ENCODE measurements at places on chromosomes 1 and 21.

DNA sequence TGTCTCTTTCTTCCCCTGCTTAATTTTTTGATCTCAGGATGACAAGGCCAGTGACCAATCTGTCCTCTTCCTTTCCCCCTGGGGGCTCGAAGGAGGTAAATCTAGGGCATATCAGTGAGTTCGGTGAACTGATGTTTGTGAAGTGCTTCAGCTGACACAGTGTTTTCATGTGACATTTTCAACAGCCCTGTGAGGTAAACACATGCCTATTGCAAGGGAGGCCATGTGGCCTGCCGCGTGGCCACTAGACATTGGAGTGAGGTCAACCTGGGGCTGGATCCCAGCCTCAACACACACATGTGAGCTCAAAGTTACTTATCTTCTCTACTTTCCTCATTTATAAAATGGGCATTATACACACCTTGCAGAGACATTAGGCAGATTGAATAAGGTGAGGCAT is 126.3 kb downstream of the PLPP3 start:
- no peak for DNase-seq

- DNase-seq = no peak
These were observed 344.2 kb downstream of the OLFM3 start for GRCh38 chr1:101652484-101652883.

DNA sequence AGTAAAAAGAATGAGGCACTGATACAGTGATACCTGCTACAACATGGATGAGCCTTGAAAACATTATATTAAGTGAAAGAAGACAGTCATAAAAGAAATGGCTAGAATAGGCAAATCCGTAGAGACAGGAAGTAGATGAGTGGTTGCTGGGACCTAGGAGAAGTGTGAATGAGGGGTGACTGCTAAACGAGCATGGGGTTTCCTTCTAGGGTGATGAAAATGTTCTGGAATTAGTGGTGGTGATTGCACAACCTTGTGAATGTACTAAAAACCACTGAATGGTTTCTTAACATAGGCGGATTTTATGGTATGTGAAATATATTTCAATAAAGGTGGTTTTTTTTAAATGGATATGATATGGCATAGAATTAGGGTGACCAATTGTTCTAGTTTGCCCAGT is 12.6 kb upstream of the SERINC2 start:
- no peak for DNase-seq

DNA sequence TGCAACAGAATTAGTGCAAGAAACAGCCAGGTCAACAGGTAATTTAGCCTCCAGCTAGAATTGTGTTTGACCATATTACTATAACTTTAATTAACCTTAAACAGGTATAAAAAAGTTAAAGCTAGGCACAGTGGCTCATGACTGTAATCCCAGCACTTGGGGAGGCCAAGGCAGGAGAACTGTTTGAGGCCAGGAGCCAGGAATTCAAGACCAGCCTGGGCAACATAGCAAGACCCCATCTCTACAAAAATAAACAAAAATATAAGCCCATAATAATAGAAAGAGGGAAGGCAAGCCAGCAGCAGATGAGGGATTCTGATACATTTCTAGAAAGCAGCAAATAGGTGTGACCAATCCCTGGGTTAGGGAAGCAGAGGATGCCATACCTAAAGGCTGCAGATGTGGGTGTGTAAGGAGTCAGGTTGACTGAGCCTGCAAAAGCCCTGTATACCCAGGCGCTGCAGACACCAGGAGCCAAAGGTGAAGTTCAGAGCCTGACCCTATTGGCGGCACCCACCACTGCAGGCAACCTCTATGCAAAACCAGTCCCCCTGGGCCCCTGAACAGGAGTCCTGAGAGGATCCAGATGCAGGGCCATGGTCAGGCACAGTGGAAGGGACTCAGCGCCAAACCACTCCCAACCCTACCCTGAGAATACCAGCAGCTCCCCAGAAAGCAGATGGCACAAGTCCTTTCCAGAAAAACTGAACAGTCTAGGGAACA is 19.3 kb upstream of the LSS start:
- no peak for DNase-seq

- no peak for DNase-seq
These were observed 114.1 kb upstream of the CD34 start for GRCh38 chr1:208025031-208025430.

GRCh38 chr21:39052718-39053117 is 130.5 kb downstream of the PSMG1 start:
- no peak for DNase-seq

DNA sequence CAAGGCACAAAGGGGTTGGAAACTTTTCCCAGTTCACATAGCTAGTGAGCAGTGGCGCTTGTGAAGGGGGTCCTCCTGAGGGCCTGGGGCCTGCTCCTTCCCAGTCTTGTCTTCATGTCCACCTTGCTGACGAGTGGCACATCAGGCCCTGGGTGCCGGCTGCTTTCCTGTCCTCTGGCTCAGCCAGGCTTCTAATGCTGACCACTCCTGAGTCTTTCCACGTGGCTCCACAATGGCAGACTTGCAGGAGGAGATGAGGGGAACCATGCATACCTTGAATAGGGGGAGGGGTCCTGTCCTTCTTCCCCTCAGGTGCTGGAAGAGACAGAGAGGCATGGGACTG is 38.7 kb downstream of the MAPKAPK2 start:
- DNase-seq = no peak

- DNase-seq = no peak
These were observed 13.0 kb downstream of the CAPN8 start for GRCh38 chr1:223652436-223652941.

DNA sequence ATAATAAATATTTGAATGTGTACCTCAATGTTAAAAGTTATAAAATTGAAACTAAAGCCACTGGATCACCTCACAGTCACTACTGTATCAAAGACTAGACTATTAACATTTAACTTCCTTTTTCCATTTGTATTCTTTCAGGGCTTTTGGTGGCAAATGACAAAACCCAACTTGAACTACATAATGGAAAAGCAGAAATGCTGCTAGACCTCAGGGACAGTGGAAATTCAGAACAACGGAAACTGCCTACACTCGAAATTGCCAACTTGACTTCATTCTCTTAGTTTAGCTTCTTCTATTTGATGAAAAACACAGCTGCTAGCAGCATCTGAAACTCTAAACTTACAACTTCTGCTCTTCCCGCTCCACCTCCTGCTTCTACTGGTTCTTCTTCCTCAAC is 34.9 kb upstream of the NTNG1 start:
- DNase-seq = no peak

DNA sequence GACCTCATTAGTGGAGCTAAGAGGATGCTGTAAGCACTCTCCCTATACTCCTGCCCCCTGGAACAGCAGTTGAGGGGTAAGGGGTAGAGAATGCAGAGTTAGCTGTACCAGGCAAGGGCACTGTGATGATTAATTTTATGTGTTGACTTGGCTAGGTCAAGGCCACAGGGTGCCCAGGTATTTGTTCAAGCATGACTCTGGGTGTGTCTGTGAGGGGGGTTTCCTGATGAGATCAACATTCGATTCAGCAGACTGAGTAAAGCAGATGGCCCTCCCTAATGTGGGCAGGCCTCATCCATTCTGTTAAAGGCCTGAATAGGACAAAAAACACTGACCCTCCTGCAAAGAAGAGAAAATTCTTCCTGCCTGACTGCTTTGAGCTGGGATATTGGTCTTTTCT is 110.8 kb downstream of the KCND3 start:
- DNase-seq = no peak

GRCh38 chr1:58325866-58326265 is 220.7 kb downstream of the OMA1 start:
- DNase-seq = no peak

DNA sequence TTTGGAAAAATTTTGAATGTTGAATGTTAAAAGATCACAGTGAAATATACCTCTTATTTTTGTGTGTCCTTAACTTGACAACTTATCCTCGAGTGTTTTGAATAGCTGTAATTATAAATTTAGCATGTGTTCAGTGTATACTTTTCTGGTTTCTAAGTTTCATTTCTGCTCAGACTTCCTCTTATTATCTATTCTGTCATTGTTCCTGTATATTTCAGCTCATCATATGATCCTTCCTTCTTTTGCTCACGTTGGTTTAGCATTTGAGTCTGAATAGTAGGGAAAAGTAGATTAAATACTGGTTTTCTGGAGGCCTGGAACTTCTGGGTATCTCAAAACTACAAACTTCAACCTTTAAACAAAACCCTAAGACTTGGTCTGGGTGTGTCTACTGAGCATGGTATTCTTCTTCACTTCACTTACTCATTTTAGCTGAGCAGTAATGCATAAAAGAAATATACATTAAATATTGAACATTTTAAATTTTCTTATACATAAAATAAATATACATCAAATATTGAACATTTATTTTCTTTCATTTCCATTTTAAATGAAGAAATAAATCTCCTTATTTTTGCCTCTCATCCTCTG is 3.3 kb upstream of the ATP6V1G3 start:
- DNase-seq = no peak

- no peak for DNase-seq
These were observed 8.9 kb downstream of the DISP1 start for GRCh38 chr1:222823695-222824094.

DNA sequence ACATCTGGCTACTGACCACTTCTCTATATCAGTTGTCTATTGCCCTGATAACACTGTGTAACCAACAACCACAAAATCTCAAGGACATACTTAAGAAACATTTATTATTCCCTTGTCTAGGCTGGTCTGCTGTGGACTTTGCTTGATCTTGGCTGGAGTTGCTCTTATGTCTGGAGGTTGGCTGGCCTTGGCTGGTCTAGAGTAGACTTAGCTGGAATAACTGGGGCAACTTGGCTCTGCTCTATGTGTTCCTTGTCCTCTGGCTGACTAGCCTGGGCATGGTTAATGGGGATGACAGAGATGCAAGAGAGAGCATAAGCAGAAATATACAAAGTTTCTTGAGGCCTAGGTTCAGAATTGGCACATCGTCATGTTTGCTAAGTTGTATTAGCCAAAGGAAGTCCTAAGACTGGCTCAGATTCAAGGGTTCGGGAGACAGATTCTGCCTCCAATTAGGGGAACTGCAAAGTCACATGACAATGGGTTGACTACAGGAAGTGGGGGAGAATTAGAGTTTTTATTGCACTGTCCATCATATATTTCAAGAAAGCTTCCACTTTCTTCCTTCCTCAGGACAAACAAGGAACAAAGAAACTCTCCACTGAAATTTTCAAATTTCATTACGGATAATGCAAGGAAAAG is 61.4 kb upstream of the HMCN1 start:
- DNase-seq = no peak

GRCh38 chr21:35635261-35635660 is 425.1 kb downstream of the SETD4 start:
- DNase-seq = no peak

- no peak for DNase-seq
These were observed 55.5 kb upstream of the RGS5 start for GRCh38 chr1:163258181-163258580.

- DNase-seq = no peak
These were observed 193.6 kb downstream of the VAV3 start for GRCh38 chr1:107771377-107771776.

DNA sequence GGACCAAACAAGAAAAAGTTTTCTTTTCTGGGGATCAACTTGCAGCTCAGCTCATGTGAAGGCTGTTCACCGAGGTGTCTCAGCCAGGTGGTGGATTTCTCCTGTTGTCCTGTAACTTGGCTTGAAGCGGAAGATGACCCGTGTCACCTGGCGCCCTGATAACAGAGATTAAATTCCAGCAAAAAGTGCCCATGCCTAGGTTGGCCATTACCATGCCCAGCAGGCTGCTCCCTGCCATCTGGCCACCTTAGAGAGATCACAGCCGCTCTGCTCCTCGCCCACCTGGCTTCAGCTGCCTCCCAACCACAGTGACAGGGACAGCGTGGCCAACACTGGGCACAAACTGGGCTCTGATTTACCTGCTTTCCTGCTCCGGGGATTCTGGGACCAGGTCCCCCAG is 149.5 kb downstream of the ZBTB18 start:
- DNase-seq = no peak

GRCh38 chr1:41795205-41795762 is 123.4 kb downstream of the HIVEP3 start:
- DNase-seq = no peak

- DNase-seq = no peak
These were observed 22.3 kb upstream of the C1orf105 start for GRCh38 chr1:172398193-172398592.

- no peak for DNase-seq
These were observed 21.4 kb upstream of the CLCA1 start for GRCh38 chr1:86447198-86447790.

GRCh38 chr1:167095368-167095767 is 1.5 kb downstream of the STYXL2 start:
- DNase-seq = no peak

- no peak for DNase-seq
These were observed 48.0 kb upstream of the KCNE1 start for GRCh38 chr21:34560021-34560420.

DNA sequence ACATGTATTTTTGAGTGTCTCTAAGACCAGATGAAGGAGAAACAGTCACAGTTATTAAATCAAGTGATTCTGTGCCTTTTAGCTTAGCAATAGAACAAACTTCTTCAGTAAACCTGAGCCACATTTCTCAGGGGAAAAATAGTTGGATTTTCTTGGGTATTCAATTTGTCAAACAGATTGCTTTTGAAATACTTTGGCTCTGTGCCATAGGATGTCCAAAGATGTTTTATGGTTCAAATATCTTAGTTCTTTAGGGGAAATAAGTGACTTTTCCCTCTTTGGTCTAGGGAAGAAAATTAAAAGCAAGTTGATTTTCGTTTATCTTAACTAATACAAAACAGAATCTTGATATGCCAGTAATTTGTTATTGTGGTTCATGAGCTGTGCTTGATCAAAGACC is 125.9 kb downstream of the ATP5PO start:
- DNase-seq = no peak

- DNase-seq = peak; percentile 48
These were observed 141.1 kb upstream of the IRF2BP2 start for GRCh38 chr1:234750922-234751627.

GRCh38 chr1:210920716-210921694 is 212.9 kb downstream of the KCNH1 start:
- DNase-seq = no peak

- DNase-seq = no peak
These were observed 1.9 kb upstream of the DCAF6 start for GRCh38 chr1:167934426-167935215.

DNA sequence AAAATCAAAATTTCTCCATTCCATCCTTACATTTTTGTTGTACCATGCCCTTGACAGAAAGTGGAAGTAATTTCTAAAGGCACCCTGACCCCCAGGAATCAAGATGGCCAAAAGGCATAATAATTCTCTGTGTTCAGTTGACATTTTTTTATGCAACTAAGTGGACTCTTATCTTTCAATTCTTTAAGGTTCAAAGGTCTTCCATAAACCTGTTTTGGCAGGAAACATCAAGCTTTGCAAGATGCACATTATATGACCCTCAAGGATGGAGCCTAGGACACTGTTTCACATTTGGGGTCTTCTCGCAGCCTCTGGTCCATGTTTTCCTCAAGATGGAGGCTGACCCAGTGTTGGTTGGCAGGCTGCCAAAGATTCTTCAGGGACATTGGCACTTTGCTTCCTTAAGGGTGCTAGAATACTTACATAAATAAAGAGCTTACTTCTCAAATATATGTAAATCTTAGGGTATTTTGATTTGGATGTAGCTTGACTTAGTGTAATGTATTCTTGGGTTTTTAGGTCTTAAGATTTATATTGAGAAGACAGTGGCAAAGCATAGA is 48.0 kb upstream of the COG2 start:
- DNase-seq = no peak
